ENCODE measurements at places on chromosomes 2 and 18. TPM values are rescaled to one million over a fixed set of nuclear protein-coding genes. Genes with fewer than 3 reads are reported as not detected.

- DNase-seq: no peak
Observed at GRCh38 chr2:37427241-37427640, 82.8 kb downstream of the QPCT start.

C1QL2 gene
- total RNA-seq: not detected

POTEJ gene
- total RNA-seq: not detected

DNA sequence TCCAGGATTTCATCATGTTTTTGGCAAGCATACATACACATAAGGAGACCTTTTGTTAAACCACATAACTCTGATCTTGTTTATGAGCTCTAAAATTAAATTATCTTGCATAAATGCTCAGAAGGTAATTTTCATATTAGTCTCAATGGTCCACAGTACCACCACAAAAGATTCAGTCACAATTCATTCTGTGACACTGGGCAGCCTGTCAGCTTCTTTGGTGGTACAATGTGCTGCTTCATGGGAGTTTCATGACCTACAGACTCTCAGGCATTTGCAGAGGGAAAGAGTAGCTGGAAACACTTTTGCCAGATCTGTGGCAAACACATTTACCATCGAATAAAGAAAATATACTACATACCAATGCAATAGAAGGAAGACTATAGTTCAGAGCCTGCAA is 51.3 kb upstream of the ZNF397 start:
- no peak for DNase-seq

DNA sequence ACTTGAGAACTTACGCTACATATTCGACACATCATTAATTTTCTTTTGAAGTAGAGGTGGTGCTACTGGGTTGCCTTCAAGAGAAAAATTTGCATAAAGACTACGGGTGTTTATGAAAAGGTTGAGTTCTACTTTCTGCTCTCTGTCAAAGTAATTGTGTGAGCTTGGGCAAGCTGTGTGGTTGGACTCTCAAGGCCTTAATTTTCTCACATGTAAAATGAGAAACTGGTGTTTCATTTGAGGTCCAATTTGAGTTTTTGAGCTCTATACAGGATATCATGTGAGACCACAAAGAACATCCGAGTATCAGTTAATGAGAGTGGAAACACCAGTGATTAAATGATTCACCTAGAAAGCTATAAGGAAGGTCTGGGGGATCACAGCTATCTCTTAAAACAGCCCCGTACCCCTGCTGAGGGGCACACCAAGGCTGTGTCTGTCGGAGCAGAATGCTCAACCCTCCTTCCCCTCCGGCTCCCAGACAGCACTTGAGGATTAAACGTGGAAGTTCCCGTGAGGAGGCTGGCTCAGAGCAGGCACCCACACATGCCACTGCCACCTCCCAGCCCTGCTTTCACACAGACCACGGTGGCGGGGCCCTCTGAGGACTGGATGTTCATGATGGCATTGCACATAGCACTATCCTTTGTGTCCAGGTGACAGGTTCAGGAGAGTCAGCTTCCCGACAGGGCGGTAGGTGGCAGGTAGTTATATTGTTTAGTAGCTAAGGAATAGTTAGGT is 191.8 kb downstream of the RNF144A start:
- no peak for DNase-seq

GRCh38 chr18:50569930-50570329 is 10.0 kb downstream of the MAPK4 start:
- DNase-seq: no peak
